Left ventricle myocardium superior (tissue), 1 donor: ENCODE measurements at places on chromosomes 5 and 9. TPM values are rescaled to one million over a fixed set of nuclear protein-coding genes. Genes with fewer than 3 reads are reported as not detected.

Gene NTRK2
- total RNA-seq, result 5.5 TPM

Gene PAEP
- not detected for total RNA-seq

Gene TAF11L10
- not detected for total RNA-seq

Gene DMRT3
- not detected for total RNA-seq

Gene KCTD16
- total RNA-seq, result not detected

- DNase-seq, result no peak
Measured at GRCh38 chr5:58360794-58361193, 99.1 kb downstream of the PLK2 start.

- DNase-seq, result no peak
Measured at GRCh38 chr5:119417891-119418605, 34.2 kb upstream of the HSD17B4 start.

DNA sequence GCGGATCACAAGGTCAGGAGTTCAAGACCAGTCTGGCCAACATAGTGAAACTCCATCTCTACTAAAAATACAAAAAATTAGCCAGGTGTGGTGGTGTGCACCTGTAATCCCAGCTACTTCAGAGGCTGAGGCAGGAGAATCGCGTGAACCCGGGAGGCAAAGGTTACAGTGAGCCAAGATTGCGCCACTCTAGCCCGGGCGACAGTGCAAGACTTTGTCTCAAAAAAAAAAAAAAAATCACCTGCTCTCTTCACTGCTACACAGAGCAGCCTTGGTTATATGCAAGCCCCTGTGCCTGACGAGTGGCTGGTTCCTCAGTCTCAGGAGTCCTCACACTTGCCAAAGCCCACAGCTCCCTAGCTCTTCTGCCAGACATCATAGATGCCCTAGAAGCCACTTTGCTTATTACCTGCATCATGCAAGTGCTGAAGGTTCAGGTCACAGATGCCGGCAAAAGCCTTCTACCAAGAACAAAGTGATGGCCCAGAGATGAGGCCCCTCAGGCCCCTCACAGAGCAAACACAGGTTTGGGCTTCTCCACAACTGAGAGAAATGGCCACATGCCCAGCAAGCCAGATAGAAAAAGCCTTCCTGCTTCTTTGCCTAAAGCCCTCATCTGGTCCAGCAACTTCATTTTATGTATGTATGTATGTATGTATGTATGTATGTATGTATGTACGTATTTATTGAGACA, 176.4 kb downstream of the AUH start:
- DNase-seq, result no peak

DNA sequence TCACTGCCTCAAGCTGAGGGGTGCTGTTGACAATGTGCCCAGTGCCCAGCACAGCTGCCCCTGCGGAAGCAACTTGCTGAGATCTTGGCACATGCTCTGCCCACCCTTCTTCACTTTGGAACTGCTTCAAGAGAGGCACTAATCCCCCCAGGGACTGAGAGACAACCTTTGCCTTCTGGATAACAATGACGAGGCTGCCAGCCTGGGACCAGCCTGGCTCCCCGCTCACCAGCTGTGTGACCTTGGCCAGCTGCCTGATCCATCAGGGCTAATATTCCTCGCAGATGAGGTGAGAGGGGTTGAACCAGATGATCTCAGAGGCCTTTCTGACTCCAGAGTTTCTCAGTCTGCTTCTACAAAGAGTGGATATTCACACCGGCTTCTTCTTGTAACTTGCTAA, 81.0 kb downstream of the SHB start:
- no peak for DNase-seq

GRCh38 chr9:567128-567746, 274.3 kb upstream of the DMRT1 start:
- no peak for DNase-seq

- no peak for DNase-seq
Measured at GRCh38 chr5:1156033-1156753, 44.3 kb upstream of the SLC12A7 start.

- DNase-seq, result no peak
Measured at GRCh38 chr5:11126844-11127243, 365.8 kb upstream of the DAP start.

- DNase-seq, result peak; percentile 47
Measured at GRCh38 chr5:174317256-174317894, 271.9 kb downstream of the NSG2 start.

DNA sequence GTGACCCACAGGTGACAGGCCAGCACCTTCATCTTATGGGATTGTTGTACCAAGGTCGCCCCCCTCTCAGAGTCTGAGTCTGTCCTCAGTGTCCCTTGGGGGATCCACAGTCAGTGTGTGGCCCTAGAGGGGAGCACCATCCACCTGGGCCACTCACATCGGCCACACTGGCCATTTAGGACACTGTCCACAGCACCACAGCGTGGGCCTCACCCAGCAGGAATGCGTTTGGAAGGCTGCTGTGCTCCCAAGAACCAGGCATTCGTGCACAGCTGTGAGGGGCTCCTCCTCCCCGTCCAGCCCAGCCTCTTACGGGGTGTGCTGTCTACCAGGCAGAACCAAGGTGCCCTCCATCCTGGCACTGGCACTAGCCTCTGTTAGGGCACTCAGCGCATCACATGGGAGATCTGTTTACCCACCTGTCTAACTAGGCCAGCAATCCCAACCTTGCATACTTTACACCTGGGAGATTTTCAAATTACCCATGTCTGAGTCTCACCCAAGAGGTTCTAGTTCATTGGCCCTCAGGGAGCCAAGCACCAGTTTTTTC, 24.5 kb upstream of the UBE2QL1 start:
- no peak for DNase-seq
